ENCODE measurements at places on chromosomes 3 and 15. TPM values are rescaled to one million over a fixed set of nuclear protein-coding genes. Genes with fewer than 3 reads are reported as not detected.

ATP8B4 gene
- total RNA-seq, result not detected

DUOX2 gene
- 0.06 TPM for total RNA-seq

TGM4 gene
- total RNA-seq, result not detected

AHSG gene
- not detected for total RNA-seq

SIN3A gene
- total RNA-seq, result 103 TPM

CLRN1 gene
- not detected for total RNA-seq

ALS2CL gene
- not detected for total RNA-seq

HTR3E gene
- total RNA-seq, result not detected

FOXL2NB gene
- not detected for total RNA-seq

SLC28A1 gene
- not detected for total RNA-seq

TRPM1 gene
- not detected for total RNA-seq

HHLA2 gene
- not detected for total RNA-seq

- DNase-seq, result no peak
These were observed 323.5 kb upstream of the ROPN1 start for GRCh38 chr3:124315215-124316033.

GRCh38 chr15:98083203-98083910 lies 122.9 kb downstream of the ARRDC4 start:
- no peak for DNase-seq

DNA sequence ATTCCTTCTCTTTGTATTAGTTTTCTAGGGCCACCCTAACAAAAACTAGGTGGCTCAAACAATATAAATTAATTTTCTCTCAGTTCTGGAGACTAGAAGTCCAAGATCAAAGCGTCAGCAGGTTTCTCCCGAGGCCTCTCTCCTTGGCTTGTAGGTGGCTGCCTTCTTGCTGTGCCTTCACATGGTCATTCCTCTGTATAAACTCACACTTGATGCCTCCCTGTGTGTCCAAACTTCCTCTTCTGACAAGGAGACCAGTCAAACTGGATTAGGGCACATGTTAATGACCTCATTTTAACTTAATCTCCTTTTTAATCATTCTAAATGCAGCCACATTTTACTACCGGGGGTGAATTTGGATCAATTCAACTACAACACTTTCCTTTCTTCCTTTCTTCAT lies 691.1 kb downstream of the DIPK2A start:
- DNase-seq, result no peak

DNA sequence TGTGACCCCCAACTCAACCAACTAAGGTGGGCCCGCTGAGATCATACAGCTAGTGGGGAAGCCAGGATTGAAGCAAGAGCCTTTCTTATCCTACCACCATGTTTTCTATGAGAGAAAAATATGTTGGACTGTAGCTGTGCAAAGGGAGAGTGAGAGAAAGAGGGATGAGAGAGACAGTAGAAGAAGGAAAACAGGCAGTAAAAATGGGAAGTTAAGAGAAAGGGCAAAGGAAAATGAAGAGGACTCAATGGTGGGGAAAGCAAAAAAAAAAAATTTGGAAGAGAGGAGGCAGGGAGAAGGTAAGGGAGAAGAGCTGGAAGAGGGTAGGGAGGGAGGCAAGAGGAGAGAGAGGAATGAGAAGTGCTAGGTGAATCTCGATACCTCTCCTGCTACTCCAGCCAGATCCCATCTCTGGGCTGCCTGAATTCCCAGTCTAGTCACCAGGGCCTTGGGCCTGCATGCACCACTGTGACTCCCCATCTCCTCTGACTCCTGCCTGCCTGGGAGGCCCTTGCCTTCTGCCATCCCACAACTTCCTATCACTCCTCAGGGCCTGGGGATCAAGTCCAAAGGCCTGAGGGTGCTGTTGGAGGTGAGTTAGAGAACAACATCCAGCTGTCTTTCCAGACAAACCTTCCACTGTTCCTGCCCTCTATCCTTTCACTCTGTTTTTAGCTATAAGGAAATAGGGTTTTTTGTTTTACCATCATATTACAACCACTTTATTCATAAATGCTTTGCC lies 15.7 kb downstream of the FAM81A start:
- DNase-seq, result no peak

DNA sequence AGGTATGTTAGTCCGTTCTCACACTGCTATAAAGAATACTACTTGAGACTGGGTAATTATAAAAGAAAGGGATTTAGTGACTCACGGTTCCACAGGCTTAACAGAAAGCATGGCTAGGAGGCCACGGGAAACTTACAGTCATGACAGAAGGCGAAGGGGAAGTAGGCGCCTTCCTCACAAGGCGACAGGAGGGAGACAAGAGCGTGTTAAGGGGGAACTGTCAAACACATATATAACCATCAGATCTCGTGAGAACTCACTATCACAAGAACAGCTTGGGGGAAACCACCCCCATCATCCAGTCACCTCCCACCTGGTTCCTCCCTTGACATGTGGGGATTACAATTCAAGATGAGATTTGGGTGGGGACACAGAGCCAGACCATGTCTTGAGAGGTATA lies 30.4 kb downstream of the SPRED1 start:
- no peak for DNase-seq

DNA sequence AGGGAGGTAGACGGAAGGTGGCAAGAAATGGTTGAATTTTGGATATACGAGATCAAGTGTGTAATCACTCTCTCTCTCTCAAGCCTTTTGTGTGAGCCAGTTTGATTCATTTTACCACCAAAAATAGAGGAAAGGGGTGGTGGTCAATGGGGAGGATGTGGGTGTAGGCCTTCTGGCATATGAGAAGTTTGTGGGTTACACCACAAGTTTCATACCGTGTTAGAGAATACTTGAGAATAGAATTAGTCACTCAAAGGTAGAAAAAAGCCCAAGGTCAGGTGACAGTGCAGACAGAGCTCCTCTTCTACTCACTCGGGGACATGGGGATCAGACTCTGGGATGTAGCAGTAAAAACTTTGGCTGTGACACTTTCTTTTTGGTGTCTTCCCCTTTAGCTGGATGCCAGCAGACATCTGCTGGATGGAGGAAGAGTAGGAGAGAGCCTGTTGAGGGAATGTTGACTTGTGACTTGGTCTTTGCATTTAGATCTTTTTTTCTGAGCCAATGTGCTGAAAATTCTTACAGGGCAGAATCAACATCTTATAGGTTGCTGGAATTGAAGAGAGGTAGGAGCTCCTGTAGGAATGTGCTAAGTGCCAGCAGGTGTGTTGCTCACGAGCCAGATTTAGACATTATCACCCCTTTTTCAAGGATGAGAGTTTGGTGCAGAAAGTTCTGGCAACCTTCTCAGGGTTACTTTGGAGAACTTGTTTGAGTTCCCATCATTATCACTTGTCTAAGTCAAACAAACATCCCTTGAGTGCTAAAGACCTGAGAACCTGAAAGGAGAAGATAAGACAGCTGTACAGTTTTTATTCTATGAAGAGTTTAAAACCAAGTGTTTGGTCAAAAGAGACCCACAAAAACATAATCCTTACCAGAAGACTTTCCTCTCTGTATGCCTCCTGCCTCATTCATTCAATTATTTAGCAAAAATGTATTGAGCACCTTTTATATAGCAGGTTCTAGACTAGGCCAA lies 43.9 kb upstream of the RYK start:
- DNase-seq, result no peak

DNA sequence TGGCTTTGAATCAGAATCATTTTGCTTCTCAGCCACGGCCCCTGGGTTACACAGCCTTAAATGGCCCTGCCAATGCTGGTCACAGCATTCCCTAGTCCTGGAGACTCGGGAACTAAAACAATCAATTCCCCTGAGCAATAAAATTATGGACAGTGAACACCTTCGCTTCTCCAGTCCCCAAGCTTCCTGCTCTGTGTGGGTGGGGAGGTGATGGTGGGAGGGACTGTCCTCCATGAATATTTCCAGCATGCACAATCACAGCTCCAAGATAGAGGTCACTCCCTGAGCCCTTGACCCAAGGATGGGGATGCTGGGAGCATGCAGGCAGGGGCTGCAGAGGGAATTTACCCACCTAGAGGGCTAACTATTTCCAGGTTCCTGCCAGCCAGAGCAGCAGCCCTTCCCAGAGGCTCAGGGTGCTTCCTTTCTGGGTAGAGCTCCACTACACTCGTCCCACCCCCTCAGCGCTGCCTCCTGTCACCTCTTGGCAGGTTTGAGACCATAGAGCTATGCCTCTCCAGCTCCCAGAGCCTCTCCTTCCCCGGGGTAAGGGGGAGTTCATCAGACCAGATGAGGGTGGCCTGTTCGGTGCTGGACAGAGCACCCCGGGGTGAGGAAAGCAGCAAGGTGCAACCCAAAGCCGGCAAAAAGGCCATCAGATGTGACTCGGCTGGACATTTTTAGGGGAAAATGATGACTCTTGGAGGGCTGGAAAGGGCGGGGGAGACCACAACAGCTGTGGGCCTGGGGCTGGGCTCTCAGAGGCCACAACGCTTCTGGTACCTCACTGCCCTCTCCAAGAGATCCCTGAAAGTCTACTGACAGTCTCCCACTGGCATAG lies 14.5 kb upstream of the CCDC33 start:
- no peak for DNase-seq

DNA sequence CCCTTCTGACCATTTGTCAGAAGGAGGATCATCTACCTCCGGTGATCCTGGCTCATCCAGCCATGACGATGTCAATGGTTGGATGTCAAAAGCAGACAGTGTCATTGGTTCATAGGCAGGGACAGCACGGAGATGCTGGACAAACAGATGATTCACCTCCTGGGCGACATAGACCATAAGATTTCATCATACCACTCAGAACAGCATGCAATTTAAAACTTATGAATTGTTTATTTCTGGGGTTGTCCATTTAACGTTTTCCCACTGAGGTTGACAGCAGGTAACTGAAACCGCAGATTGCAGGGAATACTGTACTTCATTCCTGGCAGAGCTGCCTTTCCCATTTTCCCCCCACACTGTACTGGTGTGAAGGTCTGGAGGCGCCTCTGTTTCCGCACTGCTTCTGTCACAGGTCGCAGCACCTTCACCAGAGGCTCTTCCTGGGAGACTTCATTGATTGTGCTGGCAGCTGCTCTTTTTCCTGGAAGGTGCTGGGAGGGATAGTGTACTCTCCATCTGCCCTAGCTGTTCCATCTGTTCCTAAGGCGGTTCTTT lies 32.5 kb upstream of the TMOD3 start:
- no peak for DNase-seq

- DNase-seq, result no peak
These were observed 23.7 kb downstream of the PXYLP1 start for GRCh38 chr3:141255137-141255845.

DNA sequence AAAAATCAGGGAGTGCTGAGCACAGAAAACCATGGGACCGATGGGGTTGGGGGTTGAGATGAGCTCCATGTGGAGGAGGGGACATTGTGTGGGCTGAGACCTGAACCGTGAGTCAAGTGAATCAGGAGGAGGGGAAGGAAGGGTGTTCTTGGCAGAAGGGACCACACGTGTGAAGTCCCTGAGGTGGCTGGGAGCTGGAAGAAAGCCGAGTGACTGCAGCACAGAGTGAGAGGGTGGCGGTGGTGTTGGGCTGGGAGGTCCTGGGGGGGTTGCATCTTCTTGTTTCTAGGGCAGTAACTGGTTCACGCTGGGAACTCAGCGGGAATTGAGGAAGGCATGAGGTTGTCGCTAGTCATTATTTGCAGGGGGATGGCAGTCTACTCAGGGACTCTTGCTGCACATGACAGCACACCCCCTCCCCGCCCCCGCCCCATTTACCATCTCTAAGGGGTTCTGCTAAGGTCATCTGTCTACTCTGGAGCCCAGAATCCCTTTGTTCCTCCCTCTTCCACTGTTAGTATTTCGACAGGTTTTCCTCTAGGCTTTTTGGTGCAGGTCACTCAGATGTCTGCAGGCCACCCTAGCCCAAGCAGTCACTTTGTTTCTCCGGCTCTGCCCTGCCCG lies 254.3 kb downstream of the TLE3 start:
- DNase-seq, result no peak

- DNase-seq, result no peak
These were observed 148.5 kb upstream of the ICE2 start for GRCh38 chr15:60627298-60627943.

- DNase-seq, result no peak
These were observed 25.6 kb downstream of the DCUN1D1 start for GRCh38 chr3:182954553-182955235.

- DNase-seq, result peak; percentile 96
These were observed at the start of gene TLR9 for GRCh38 chr3:52225452-52226228. Gene TLR9, minus strand, starts transcription at chr3:52225645. Its CDS starts 116 bp downstream, at chr3:52225529.
